Left cardiac atrium (tissue), 4 donors: ENCODE measurements at places on chromosomes 4 and X. TPM values are rescaled to one million over a fixed set of nuclear protein-coding genes. Genes with fewer than 3 reads are reported as not detected.

DNA sequence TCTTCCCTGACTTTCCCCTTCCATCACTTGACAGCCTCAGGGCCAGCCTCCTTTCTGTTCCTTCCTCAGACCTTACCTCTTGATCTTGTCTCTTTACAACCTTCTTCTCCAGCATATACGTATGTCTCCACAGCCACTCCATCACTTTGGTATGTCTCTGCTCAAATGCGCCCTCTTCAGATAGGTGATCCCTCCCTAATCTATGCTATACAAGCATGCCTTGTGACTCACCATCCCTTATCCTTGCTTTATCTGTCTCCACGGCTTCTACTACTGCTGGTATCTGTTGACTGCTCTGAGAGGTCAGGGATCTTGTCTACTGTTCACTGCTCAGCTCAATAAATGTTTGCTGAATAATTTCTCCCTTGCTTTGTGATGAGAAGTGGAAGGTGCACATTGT is 9.0 kb downstream of the ARAP2 start:
- DNase-seq = no peak

- no peak for DNase-seq
These were observed 13.5 kb downstream of the AFF1 start for GRCh38 chr4:86948276-86948675.

Gene USP17L15
- not detected for total RNA-seq

DNA sequence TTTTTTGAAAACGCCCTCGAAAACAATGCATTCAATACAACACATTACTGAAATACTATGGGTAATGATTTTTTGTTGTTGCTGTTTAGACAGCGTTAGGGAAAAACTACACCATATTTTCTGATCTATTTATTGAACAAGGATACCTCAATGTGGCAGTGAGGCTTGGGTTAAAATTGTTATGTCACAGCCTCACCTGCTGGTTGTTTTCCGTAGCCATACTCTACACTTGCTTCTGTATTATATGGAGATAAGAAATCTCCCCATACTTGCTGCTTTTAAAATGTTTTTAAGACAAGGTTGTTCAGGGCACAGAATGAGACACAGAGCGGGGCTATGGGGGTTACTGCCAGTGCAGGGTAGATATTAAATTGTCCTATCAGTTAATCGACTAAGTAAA is 221.6 kb upstream of the FTHL17 start:
- no peak for DNase-seq

GRCh38 chr4:151356510-151356909 is 31.1 kb upstream of the SH3D19 start:
- DNase-seq = no peak

DNA sequence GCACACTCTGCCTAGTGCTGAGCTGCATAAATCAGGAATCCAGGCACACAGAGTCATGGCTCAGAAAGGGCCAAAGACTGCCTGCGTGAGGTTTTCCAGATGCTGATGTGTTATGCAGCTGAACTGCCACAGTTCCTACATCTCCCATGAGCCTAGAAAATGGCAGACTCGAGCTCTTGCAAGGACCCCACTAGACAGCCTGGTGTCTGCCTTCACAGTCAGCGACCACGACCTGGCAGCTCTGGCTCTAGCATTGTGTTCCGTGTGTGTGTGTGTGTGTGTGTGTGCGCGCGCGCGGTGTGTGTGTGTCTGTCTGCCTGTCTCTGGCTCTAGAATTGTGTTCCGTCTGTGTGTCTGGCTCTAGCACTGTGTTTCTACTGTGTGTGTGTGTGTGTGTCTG is 203.6 kb upstream of the AGTR2 start:
- no peak for DNase-seq

Gene ENPP6
- total RNA-seq = 0.06 TPM

DNA sequence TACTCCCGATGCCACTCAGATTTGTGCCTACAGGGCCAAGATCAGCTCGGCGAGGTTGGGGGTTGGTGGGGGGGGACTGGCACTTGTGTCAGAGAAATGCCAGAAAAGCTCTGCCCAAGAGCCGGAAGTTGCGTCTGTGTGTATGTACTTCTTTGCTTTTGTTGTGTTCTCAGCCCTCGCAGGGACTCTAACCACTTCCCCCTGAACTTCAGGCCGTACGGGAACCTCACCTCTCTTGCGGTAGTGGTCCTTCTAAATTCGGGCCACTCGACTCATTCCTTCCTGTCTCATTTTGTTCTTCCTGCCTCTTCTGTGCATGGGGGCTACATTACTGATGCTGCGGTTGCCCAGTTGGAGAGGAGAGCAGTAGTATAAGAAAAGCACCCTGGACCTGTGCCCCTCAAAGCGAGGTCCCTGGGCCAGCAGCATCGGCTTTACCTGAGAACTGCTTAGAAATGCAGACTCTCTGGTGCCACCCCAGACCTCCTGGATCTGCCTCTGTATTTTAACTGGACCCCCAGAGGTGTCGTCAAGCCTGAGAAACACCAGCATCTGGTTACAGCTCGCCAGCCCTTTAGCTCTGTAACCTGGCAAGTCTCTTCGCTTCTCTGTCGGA is 146.3 kb upstream of the RPS6KA3 start:
- peak; percentile 31 for DNase-seq

Gene CXCL3
- total RNA-seq = 0.88 TPM

Gene CNKSR2
- total RNA-seq = 1.1 TPM

Gene NIPAL1
- total RNA-seq = 0.53 TPM

Gene FHDC1
- total RNA-seq = 0.53 TPM

- DNase-seq = no peak
These were observed 19.5 kb downstream of the AP1AR start for GRCh38 chr4:112251019-112251643.
